ENCODE measurements at places on chromosomes 16 and 17.
A peak's percentile ranks its signal among the peaks of the same experiment; 100 is the strongest.

- no peak for DNase-seq
These were observed 120.2 kb upstream of the SALL1 start for GRCh38 chr16:51271156-51271701.

DNA sequence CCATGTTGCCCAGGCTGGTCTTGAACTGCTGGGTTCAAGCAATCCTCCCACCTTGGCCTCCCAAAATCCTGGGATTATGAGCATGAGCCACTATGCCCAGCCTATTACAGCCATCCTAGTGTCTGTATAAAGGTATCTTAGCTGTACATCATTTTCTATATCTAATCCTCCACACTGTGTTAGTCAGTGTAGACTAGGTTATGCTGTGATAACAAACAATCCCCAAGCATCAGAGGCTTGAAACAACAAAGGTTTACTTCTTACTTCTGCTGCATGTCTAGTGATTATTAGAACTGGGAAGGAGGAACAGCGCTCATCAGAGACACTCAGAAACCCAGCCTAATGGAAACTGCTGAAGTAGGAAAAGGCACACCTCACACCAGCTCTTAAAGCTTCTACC, 68.1 kb downstream of the ERCC4 start:
- DNase-seq, result no peak

- no peak for DNase-seq
These were observed 12.4 kb upstream of the TEX19 start for GRCh38 chr17:82346342-82347300.

GRCh38 chr17:30557916-30558685, 80.9 kb downstream of the GOSR1 start:
- DNase-seq, result no peak

DNA sequence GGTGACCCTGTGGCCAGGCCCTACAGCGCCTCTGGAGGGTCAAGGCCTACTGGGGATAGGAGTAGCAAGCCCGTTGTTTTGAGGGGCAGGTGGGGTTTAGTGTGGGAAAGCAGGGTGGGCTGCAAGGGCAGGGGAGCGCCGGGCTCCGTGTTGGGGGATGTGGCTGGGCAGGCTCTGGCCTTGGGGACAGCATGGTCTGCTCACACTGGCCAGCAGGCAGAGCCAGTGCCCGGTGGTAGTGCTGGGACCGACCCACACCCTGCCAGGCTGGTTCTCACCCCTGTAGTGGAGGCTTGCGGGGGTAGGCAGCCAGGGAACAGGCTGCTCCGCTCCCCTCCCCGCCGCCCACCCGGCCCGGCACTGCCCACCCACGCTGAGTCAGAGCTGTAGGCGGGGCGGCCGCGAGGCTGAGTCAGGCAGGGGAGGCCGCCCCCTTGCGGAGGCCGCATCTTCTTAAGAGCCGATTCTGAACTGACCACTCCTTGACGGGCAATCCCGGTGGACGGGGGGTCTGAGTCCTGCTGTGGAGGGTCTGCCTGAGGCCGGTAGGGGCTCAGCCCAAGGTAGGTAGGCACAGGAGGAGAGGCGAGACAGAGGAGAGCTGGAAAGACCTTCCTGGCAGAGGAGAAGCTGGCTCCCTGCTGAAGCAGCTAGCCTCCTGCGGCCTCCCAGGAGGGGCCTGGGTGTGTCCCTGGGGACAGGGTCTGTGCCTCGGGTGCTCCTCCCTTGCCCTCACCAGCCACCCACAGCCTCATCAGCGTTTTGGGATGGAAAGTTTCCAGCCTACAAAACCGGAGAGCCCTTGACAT, 62.4 kb downstream of the BAIAP2 start:
- DNase-seq, result peak; percentile 74
